ENCODE measurements at places on chromosomes 1 and 21.

- DNase-seq: no peak
Observed at GRCh38 chr1:23593042-23593521, 33.8 kb upstream of the ID3 start.

GRCh38 chr1:179083533-179083932 lies 1.7 kb downstream of the TOR3A start:
- DNase-seq: no peak

GRCh38 chr1:235325139-235325538 lies 2.8 kb downstream of the ARID4B start:
- DNase-seq: no peak

- no peak for DNase-seq
Observed at GRCh38 chr21:40143822-40144525, 276.7 kb downstream of the PCP4 start.

DNA sequence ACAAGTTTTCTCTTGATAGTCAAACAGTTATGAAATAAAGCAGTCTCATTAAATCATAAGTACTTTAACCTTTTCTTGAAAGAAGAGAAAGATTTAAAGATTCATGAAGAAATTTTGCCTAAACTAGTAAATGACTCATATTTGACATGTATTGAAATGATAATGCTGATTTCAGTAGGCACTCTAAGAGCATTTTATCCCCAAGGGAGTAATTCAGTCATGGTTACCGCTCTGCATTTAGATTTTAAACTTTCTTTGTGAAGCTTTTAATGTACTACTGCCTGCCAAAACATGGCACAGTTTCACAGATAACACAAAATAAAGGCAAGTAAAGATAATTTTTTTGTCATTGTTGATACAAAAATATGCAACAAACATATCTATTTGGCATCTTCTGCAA lies 6.8 kb downstream of the USH2A start:
- DNase-seq: no peak

DNA sequence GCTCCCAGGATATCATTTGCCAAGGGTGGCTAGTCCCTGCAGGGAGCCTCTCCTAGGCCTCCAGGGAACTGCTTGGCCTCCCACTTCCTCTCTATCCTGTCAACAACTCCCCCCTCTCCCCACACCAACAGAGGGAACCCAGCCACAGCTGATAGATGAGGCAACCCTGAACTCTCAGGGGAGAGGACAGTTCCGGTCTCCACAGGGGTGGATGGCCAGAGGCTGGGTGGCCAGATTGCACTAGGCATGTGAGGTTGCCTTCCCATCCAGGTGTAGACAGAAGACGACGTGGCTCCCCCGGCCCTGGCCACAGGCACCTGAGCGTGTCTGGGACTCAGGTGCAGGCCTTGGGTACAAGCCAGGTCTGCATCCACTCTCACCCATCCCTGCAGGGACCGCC lies 53.3 kb downstream of the TOR1AIP2 start:
- no peak for DNase-seq

DNA sequence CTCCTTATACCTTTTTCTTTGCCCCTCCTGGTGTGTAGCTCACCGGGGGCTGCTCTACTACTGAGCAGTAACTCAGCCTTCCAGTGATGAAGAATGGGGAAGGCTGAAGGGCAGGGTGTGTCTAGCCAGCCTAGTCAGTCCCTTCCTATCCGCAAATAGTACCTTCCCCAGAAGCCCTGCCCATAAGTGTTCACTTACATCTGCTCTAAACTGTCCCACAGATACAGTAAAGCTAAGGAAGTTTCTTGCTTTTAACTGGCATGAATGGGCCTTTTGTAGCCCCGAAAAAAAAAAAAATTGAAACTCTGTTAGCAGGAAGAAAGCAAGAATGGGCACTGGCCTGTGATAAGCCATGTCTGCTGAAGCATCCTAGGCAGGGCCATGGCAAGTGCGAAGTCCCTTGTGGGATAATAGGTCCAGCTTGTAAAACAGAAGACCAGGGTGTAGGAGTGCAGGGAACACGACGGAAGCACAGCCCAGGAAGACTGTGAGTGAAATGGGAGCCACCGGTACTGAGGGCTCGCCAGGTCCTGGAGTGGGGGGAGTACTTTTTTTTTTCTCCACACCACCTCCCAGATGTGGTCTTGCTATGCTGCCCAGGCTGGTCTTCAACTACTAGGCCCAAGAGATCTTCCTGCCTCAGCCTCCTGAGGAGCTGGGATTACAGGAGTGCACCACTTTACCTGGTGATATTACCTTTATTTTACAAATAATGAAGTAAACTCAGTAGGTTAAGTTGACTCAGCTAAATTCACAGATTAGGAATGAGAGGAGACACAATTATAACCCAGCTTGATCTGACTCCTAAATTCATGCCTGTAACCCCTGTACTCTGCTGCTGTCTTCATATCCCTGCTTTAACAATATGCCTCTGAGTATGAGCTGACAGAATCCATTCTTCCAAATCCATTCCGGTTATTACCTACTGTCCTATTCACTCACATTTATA lies 347.5 kb downstream of the SMYD3 start:
- no peak for DNase-seq

- DNase-seq: no peak
Observed at GRCh38 chr21:42455196-42455595, 40.8 kb downstream of the RSPH1 start.

DNA sequence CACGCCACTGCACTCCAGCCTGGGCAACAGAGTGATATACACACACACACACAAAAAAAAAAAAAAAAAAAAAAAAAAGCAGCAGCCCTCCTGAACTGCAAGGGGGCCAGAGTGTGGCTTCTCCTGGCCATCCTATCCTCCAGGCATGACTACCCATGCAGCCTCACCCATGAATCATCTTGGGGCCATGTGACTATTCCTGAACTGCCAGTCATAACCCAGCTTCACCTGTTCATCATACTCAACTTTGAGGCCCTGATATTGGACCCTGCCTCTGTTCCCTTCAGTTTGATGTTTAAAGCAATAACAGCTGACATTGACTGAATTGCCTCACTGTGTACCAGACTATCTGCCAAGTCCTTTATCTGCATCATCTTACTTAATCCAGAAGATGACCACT lies 2.8 kb upstream of the HPCAL4 start:
- no peak for DNase-seq

DNA sequence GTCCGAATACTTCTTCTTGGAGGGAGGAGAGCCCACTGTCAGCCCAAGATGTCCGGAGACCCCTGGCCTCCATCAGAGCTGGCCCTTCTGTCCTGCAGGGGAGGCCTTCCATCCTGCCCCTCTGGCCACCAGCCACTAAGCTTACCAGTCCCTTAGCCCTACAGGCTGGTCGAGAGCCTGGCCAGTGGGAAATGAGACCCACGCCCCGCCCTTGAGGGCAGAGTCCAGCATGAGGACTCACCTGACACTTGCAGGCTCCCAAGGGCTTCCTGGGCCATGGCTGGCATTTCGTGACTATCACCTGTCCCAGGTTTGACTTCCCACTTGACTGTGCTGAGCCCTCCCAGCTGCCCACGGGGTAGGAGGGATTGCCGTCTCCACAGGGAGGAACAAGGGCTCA lies 361.8 kb upstream of the VAMP3 start:
- DNase-seq: no peak

- peak; percentile 48 for DNase-seq
Observed at GRCh38 chr1:168520052-168520751, 23.6 kb downstream of the XCL2 start.

- DNase-seq: peak; percentile 71
Observed at GRCh38 chr1:2311184-2312032, 79.9 kb downstream of the MORN1 start.

- DNase-seq: no peak
Observed at GRCh38 chr21:14452727-14453241, 69.8 kb upstream of the HSPA13 start.

DNA sequence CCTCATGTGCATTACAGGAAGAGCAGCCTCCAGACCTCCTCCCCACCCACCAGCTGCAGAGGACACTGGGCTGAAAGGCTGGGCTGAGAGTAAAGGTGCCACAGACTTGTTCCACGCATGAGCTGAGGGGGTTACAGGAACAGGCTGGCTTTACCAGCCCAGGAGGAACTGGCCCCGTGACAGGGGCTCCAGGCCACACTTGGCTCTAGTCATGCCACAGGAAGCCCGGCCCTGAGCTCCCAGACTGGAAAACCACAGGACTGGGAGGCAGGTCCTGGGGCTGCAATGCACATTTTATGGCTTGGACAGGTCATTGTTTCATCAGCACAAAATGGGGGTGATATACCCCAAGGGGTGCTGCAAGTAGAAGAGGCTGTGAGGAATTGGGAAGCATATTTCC lies 35.6 kb downstream of the GPA33 start:
- DNase-seq: no peak

DNA sequence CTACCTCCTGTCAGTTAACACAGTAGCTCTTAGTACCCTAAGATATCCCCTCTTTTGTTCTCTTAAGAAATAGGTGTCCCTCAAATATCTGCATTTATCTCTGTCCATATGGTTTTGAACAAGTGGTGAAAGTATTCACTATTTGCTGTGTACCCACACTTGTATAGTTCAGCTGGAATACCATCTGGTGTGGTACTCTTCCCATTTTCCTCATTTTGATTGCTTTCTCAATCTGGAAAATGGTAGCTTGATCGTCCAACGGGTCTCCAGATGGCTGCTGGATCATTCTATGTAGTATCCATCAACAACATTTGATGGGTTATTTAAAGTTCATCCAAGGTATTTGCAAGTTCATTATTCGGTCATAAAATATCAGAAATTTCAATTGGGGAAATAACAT lies 100.3 kb upstream of the DPYD start:
- no peak for DNase-seq

DNA sequence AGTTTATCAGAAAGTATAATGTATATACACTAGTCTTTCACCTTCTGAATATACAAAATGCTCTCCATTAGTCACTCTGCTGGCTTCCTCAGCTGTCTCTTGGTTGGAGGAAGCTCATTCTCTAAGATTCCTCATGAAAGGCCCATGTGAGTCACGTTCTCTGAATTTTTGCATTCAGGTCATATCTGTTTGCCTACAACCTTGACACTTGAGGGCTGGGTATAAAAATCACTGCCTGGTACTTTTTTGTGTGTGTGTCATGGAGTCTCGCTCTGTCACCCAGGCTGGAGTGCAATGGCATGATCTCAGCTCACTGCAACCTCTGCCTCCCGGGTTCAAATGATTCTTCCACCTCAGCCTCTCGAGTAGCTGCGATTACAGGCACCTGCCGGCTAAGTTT lies 2.8 kb upstream of the GALNT2 start:
- no peak for DNase-seq

DNA sequence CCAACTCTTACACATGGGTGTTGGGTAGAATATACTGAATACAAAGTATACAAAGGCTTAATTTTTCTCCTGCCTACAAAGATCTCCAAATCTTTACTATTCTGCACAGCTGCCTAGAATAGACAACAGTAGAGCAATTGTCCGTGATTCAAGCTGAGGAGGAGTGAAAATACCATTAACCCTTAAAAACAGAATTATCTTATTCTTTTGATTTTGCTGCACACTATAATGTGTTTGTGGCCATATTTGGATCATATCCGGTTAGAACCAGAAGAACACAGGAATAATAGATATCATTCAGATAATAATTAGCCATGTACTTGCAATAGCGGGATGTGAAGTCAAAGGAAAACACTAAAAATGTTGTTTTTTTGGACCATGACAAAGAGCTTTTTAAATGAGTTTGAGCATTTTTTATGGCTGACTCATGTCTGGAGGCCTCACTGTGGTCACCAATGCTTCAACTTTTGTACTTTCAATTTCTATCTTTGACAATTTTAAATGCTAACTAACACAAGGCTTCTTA lies 197.6 kb upstream of the FOXD3 start:
- DNase-seq: no peak

DNA sequence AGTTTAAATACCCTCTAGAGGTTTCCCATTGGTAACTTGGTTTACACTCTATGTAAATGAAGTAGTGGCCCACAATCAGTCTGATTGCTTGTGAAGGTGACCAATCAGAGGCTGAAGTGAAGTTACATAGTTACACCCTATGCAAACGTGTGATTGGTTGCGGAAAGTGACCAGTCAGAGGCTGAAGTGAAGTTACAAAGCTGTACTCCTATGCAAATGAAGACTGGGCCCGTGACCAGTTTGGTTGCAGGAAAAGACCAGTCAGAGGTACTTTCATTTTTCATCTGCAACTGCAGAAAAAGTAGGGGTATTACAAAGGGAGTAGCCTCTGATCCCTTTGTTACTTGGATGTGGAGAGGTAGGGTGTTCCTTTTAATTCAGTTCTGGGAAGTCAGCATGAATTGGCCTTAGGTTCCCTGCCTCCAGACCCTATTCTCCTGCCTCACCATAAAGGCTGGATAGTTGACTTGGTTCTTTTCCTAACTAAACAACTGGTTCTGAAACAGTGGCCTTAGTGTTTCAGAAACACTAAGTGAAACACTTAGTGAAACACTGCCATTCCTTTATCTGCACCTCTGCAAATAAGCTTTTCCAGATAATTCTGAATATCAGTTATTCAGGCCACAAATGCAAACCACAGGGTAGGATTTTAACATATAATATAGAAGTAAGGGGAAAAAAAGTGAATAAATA lies 39.3 kb downstream of the MAGI3 start:
- no peak for DNase-seq

- DNase-seq: no peak
Observed at GRCh38 chr1:21927533-21928237, 9.4 kb downstream of the HSPG2 start.

DNA sequence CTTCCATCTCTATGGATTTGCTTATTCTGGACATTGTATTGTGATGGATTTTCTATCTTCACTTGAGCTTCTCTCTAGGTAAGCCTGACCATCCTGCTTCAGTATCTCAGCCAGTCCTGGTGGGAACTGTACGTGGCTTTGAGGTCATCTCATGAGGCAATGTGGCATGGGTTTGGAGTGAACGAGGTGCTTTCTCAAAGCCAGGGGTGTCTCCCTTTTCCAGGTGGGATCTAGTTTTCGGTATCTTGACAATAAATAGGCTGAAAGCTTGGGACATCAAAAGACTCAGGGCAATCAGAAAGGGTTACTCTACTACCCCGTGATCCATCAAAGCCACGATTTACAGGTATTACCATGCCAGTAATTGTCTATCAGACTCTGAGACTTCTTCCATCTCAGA lies 40.8 kb downstream of the AZIN2 start:
- DNase-seq: no peak

DNA sequence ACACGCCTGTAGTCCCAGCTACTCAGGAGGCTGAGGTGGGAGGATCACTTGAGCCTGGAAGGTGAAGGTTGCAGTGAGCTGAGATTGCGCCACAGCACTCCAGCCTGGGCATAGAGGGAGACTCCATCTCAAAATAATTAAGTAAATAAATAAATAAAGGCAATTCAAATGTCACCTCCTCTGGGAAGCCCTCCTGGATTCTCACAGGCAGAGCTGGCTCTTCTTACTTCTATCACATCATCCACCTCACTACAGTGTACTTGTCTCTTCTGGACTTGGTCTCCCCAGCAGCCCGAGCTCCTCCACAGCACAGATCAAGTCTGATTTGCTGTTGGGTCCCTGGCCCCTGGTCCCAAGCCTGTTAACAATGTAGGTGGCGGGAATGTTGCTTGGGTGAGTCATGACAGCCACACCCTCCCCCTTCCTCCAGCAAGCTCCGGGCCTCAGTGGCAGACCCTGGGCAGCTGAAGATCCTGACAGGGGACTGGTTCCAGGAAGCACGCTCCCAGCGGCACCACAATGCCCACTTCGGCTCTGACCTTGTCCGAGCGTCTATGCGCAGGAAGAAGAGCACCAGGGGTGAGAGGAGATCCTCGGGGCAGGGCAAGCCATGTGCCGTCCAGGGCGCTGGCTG lies 5.3 kb downstream of the SYTL1 start:
- DNase-seq: no peak

GRCh38 chr1:180155182-180155682 lies 563 bp downstream of the QSOX1 start:
- no peak for DNase-seq

- no peak for DNase-seq
Observed at GRCh38 chr1:196550731-196551130, 57.5 kb downstream of the KCNT2 start.

- DNase-seq: no peak
Observed at GRCh38 chr1:247430434-247430833, 14.5 kb downstream of the NLRP3 start.
